ENCODE measurements at places on chromosomes 16 and 17.
A peak's percentile ranks its signal among the peaks of the same experiment; 100 is the strongest.

GRCh38 chr17:17175917-17176316 is 30.2 kb downstream of the PLD6 start:
- no peak for DNase-seq

DNA sequence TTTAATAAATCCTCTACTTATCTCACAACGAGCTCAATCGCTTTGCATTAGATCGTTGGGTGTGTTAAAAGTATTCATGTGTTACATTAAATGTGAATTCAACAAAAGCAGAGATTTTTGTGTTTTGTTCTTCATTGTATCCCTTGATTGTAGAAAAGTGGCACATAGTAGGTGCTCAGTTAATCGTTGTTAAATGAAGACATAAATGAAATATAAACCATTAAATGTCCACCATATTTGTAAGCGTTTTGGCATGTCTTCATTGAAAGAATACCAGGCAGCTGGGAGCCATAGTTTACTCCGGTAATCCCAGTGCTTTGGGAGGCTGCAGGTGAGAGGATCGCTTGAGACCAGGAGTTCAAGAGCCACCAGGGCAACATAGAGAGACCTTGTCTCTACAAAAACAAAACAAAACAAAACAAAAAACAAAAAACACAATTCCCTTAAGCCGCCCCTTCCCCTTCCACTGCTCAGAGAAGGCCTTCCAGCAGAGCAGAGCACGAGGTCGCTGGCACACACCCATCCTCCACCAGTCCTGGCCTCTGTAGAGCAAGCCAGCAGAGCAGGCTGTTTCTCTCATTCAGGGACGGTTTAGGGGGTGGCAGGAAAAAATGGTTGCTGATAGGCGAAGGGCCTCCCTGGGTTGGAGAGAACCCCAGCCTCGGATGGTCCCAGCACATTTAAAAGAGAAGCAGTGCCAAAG is 673 bp upstream of the CHD9 start:
- peak; percentile 69 for DNase-seq

DNA sequence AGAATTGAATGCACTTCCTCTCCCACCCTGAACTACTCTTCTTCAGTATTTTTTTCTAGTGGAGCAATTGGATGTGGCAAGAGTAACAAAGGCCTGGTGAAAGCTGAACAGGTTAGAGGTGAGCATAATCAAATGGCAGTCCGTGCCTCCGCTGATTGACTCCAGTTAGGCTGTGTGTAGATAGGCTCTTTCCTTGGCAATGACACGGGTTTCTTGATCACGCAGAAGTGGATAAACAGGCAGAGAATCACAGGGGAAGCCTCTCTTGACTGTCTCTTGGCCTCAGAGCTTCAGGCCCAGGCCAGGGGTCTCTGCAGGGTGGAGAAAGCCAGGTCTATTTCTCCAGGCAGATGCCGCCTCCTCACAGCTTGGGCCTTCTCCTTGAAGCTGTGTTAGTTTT is 4.2 kb downstream of the CD300LB start:
- no peak for DNase-seq

- no peak for DNase-seq
Observed at GRCh38 chr17:67067571-67068482, 23.5 kb downstream of the CACNG1 start.

GRCh38 chr16:70375636-70376611 is 29.2 kb downstream of the DDX19A start:
- no peak for DNase-seq

- DNase-seq, result no peak
Observed at GRCh38 chr17:17942846-17943245, 29.4 kb downstream of the TOM1L2 start.

DNA sequence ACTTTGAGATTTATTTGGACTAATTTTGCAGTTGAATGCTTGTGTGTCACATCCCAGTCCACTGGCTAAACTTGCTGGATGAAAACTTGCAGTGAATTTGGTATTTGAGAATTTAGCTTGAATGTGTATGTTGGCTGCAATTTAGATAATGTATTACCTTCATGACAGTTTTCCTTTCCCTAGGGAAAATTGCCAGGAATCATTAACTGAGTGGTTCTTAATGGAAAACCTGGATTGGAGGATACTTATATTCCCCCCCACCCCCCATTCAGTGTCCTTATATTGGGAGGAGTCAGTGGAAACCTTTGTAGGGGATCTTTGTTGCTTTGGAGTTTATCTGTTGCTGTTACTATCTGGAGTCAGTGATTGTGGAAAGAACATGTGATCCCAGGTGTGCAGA is 67.6 kb downstream of the KPNA2 start:
- no peak for DNase-seq
